ENCODE measurements at places on chromosomes 3 and 15. TPM values are rescaled to one million over a fixed set of nuclear protein-coding genes. Genes with fewer than 3 reads are reported as not detected.
A peak's percentile ranks its signal among the peaks of the same experiment; 100 is the strongest.

DNA sequence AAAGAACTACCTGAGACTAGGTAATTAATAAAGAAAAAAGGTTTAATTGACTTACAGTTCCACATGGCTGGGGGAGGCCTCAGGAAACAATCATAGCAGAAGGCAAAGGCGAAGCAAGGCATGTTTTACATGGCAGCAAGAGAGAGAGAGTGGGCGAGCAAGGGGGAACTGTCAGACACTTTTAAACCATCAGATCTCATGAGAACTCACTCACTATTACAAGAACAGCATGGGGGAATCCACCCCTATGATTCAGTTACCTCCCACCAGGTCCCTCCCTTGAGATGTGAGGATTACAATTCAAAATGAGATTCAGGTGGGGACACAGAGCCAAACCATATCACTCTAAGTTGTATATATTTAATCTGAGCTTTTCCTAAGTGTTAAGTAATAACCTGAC lies 79.0 kb upstream of the MLF1 start:
- DNase-seq: no peak

DNA sequence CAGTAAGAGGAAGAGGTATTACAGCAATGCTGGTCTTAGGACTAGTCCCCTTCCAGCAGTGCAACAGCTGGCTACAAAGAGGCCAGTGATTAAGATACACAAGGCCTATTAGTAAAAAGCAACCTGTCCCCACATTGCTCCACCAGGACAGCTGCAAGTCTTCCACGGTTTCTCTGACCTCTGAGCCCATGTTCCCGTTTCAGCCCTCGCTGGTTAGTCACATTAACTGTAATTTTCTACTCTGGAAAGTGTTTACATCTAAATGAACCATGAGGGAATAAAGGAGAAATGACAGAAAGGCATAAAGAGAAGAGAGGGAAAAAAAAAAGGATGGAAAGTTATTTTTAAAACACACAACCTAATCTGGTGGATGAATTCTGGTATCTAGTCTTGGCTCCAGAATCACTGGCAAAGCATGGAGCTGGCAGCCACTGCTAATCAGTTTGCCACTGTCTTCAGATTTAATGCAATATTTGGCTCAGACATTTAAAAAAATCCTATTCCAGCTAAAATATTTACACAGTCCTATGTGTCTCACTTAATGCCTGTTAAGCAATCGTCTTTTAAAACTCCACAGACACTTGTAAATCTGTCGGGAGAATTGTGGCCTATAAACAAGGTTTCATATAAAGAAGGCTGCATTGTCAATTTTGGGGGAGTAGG lies 154.9 kb downstream of the GREM1 start:
- DNase-seq: no peak

GRCh38 chr15:67178569-67179210 lies 75.8 kb downstream of the AAGAB start:
- no peak for DNase-seq

RSL24D1 gene
- 163 TPM for total RNA-seq

CDCP1 gene
- total RNA-seq: 0.48 TPM

GRCh38 chr3:121855555-121855954 lies 20.5 kb downstream of the EAF2 start:
- DNase-seq: no peak

DNA sequence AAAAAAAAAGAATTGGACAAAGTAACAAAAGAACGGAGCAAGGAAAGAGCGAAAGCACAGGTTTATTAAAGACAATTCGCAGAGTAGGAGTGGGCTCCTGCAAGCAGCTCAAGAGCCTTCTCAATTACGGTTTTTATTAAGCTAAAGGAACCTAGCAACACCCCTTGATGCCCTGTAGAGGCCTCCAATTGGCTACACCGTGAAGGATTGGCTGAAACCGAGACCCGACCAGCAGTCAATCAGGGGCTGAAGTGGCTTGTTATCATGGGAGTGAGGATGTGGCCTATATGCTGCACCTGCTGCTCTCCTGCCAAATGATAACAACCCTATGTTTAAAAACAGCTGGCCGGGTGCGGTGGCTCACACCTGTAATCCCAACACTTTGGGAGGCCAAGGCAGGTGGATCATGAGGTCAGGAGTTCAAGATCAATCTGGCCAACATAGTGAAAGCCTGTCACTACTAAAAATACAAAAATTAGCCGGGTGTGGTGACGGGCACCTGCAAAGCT lies 20.4 kb upstream of the AP3B2 start:
- DNase-seq: no peak

STRIT1 gene
- total RNA-seq: not detected

NR1I2 gene
- total RNA-seq: 0.36 TPM

- DNase-seq: peak; percentile 57
Measured at GRCh38 chr3:58492494-58492905, 604 bp downstream of the KCTD6 start.

DNA sequence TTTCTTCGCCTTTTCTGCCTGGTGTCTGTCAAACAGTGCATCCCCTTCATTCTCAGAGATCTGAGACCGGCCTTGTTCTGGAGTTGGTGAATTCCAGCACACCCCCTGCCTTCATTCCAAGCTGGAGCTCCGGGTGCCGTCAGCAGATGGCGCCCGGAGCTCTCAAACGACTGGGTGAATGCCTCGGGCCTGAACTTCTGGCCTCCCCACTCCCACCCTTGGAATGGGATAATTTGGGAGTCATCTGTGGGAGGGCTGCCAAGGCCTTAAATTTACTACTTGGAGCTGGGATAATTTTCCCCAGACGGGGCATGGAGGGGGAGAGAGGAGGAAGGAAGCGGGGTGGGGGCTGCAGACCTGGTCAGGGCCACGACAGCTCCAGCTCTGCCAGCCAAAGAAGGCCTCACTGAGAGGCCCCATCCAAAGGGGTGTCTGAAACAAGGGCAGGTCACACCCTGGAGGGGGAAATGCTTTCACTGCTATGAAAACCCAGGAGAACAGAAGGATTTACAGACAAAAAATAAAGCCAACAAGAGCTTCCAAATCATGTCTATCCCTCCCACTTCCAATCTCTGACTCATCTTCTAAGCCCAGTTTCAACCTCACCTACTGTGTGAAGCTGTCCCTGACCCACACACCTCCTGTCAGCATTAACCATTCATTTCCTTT lies 187.9 kb downstream of the OPA1 start:
- peak; percentile 42 for DNase-seq

GRCh38 chr15:28943146-28943545 lies 57.4 kb downstream of the APBA2 start:
- no peak for DNase-seq

DNA sequence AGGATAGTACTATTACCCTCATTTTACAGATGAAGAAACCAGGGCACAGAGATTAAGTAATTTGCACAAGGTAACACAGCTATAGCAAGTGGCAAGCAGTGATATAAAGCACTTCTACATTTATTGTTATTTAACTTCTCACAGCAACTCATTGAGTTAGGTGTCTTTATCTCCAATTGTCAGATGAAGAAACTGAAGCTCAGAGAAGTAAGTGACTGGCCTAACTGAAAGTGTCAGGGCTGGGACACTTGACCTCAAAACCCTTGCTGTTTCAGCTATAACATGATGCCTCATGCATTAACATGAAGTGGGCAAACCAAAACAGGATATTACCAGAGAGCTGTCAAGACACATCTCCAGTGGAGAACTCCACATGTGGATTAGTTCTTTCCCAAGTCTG lies 65.8 kb upstream of the LEKR1 start:
- no peak for DNase-seq

- no peak for DNase-seq
Measured at GRCh38 chr3:331881-332280, 135.3 kb downstream of the CHL1 start.

CPNE9 gene
- total RNA-seq: not detected

- no peak for DNase-seq
Measured at GRCh38 chr3:126886217-126886616, 96.7 kb upstream of the PLXNA1 start.

PARP9 gene
- 38.4 TPM for total RNA-seq
